Hepatocyte (in vitro differentiated cells): ENCODE measurements at places on chromosomes 6 and 20. TPM values are rescaled to one million over a fixed set of nuclear protein-coding genes. Genes with fewer than 3 reads are reported as not detected.

Gene SLC17A5
- 47.7 TPM in 2 replicates for polyA plus RNA-seq

Gene CASS4
- polyA plus RNA-seq = 0.50 TPM in 1 of 2 replicates, not detected in the other

Gene PPP1R16B
- 0.28 TPM in 1 of 2 replicates, not detected in the other for polyA plus RNA-seq

Gene ENPP3
- 0.98 TPM in 1 of 2 replicates, not detected in the other for polyA plus RNA-seq

Gene DSP
- 73.7 and 78.1 TPM in 2 replicates for polyA plus RNA-seq

Gene TCP11
- not detected in 2 replicates for polyA plus RNA-seq

Gene LYRM2
- polyA plus RNA-seq = 66.0 and 66.3 TPM in 2 replicates

Gene ZBP1
- polyA plus RNA-seq = not detected in 2 replicates

Gene PARD6B
- 14.6 and 16.1 TPM in 2 replicates for polyA plus RNA-seq

Gene IRF4
- polyA plus RNA-seq = 0.02 TPM in 1 of 2 replicates, not detected in the other

Gene IFT52
- 21.8 and 26.3 TPM in 2 replicates for polyA plus RNA-seq

Gene OLIG3
- polyA plus RNA-seq = not detected in 2 replicates

Gene MUC22
- polyA plus RNA-seq = not detected in 2 replicates

Gene SLPI
- polyA plus RNA-seq = 9,786 and 10,154 TPM in 2 replicates

Gene TRIM31
- polyA plus RNA-seq = 5.0 and 10.1 TPM in 2 replicates

Gene ADGRF4
- polyA plus RNA-seq = 4.2 and 6.6 TPM in 2 replicates

Gene PBOV1
- not detected in 2 replicates for polyA plus RNA-seq

Gene CALHM4
- not detected in 2 replicates for polyA plus RNA-seq

Gene NHSL1
- polyA plus RNA-seq = 39.0 and 43.7 TPM in 2 replicates

Gene COL9A3
- polyA plus RNA-seq = 68.1 and 77.0 TPM in 2 replicates
